ENCODE measurements at places on chromosomes 3 and 15.

DNA sequence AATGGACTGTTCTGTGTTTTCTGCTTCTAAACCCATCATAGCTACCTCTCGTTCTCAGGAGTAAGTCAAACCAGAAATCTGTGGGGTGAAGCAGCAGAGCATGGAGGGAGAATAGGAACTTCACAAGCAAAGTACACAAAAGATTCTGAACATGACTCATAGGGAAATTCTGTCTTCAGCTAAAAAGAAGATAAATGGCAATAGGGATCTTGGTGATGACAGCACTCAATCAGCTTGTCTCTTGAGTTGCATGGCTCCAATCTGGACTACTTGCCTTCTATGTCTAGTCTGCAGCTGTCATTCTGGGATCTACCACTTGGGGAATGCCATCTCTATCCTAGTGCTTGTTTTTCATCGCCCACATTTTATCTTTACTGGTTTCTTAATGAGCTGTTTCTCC lies 13.5 kb upstream of the GRAMD1C start:
- no peak for DNase-seq

GRCh38 chr15:54082836-54083492 lies 104.7 kb downstream of the UNC13C start:
- no peak for DNase-seq

DNA sequence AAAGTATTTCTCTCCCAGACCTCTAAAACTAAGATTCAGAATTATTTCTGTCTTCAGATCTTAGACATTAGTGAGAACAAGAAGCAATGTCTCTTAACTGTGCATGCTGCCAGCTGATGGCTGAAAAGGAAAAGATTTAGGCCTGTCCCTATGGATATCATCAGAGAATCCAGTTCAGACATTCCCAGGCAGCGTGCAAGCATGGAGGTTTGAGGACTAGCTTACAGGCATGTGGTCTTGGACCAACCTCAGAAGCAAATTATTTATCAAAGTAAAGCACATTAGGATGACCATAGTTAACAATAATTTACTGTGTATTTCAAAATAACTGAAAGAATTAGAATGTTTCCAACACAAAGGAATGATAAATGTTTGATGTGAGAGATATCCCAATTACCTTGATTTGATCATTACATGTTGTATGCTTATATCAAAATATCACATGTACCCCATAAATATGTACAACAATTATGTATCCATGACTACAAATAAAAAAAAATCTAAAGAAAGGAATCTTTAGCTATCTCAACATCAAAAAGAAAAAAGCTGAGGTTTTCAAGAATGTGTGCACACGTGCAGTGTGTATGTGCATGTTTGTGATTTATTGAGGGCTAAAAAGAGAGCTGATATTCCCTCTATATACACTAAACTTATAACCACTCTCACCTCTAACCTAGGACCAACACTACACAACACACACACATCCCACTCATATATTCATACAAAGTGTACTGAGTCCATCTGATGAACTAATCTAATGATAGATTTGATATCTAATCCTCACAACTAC lies 108.9 kb upstream of the THBS1 start:
- no peak for DNase-seq

DNA sequence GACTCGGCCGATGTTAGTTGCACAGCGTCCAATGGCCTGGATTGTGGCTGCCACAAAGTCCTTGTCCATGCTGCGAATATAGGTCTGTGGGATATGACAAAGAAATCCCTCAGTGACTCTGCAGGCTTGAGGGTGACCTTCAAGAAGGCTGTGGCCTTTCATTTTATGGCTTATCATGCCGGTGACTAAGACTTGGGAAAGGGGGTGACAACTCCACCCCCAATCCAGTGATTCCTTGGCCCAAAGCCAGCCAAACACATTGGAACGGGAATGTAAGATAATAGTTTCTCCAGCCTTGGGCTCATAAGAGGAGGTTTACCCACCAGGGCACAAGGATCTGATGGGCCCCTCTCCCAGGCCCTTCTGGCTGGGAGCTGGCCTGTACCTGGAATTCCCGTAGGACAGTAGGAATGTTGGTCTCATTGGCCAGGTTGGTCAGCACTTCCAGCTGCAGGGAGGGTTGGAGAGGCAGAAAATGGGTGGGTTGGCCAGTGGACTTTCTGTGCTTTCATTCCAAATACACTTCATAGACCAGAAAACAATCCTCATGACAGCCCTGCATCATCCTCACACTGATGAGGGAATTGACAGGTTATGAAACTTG lies 30.7 kb upstream of the CPEB1 start:
- no peak for DNase-seq

DNA sequence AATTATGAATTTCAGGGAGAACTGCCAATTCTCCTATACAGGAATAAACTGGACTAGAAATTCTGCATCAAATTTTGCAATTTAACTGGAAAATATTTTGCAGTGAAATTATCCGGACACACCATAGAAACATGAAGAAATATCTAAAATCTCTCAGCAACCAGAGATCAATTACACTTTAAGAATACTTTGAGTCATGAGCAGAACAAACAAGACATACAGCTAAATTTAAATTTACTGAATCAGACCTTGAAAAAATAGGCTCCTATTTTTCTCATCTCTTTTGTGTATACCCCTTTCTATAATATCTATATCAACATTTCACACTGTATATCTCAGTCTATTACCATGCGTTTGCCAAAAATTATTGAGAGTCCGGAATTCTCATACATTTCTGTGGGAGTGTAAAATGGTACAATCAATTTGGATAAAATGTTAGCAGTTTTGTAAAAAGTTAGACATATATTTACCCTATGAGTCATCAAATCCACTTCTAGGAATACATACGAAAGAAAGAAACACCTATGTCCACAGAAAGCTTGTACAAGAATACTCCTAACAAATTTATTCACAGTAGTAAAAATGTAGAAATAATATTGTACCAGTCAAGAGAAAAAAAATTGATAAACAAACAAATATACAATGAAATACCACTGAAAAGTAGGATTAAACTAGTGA lies 593.1 kb upstream of the NECTIN3 start:
- DNase-seq, result no peak

DNA sequence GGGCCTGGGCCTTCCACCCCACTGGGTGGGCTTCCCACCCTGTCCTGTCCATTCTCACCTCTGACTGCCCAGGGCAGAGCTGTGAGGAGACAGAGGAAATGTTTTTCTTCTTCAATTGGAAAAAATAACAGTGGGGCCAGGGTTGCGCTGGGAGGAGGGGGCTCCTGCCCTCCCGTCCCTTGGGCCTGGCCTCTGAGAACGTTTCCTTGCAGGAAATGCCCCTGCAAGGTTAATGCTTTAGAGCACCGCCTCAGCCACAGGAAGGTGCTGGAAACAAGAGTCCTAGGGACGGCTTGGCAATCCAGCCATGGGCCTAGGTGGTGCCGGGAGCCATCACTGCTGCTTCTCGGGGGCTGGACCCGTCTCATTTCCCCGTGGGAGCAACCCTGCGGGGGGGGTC lies 3.8 kb upstream of the PLXND1 start:
- no peak for DNase-seq

DNA sequence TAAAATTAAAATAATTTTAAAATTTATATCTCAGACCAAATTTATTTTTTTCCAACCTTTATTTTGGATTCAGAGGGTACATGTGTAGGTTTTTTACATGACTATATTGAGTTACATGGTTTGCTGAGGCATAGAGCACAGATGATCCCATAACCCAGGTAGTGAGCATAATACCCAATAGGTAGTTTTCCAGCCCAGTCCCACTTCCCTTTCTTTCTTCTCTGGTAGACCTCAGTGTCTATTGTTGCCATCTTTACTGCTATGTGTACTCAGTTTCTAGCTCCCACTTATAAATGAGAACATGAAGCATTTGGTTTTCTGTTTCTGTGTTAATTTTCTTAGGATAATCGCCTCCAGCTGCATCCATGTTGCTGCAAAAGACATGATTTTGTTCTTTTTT lies 338.1 kb downstream of the EFHB start:
- DNase-seq, result no peak

DNA sequence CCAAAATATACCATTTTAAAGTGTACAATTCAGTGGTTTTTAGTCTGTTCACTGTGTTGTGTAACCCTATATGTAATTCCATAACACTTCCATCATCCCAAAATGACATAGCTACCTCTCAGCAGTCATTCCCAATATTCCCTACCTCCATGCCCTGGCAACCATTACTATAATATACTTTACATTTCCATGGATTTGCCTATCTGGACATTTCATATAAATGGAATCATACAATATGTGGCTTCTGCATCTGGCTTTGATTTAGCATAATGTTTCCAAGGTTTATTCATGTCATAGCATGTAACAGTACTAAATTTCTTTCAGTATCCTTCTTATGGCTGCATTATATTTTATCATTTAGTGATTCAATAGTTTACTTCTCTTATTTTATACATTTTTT lies 25.3 kb downstream of the FAM98B start:
- no peak for DNase-seq

DNA sequence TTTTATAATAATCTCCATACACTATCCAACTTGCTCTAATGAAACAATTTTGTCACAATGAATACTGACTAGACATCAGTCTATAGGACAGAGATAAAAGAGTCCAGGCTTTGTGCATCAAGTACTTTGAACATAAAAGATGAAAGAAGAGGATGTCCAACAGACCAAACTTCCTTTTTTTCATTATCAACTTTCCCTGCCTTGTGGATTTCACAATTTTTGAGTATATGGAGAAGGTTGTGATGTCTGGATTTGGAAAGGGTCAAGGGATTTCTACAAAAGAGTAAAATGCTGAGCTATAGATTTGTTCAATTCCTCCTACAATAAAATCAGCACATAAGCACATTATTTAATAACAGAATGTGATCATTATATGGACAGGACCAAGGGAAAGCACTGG lies 25.7 kb downstream of the CD47 start:
- no peak for DNase-seq

DNA sequence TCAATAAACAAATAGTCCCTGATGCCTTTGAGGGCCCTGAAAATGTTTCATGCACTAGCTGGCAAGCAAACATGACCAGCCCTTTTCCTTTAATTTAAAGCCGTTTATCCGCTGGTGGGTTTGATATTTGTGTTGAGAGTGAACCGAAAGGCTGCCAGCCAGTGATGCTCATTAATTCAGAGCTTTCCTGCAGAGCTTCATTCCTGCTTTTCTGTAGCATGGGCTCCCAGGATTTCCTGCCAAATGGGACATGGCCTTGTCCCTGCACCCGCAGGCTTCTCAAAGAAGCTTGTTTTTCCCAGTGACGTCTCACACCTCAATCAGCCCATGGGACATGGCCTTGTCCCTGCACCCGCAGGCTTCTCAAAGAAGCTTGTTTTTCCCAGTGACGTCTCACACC lies 219.6 kb downstream of the MTHFS start:
- DNase-seq, result no peak

DNA sequence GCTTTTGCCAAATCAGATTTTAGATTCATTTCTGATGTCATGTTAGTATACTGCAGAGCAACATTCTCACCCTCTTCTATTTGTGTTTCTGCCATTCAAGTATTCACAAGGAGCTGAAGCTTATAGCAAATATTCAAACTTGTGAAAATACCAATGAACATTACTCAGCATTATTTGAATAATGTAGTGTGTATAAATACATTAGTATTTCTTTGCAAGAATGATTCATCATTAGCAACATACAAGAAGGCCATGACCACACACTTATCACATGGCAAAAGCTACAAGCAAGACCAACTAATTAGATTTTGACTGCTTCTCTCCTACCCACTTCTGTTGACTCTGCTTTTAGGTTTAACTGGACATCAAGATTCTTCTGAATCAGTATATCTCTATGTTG lies 124.9 kb downstream of the IGSF11 start:
- no peak for DNase-seq

GRCh38 chr3:172317984-172318383 lies 130.3 kb downstream of the GHSR start:
- peak; percentile 47 for DNase-seq

Data from GF-D8 (cell line).